ENCODE measurements at places on chromosomes 13 and 19.

GRCh38 chr13:26133851-26134250 is 82.0 kb upstream of the SHISA2 start:
- DNase-seq, result no peak

GRCh38 chr19:16419669-16420335 is 52.0 kb downstream of the EPS15L1 start:
- DNase-seq, result no peak

GRCh38 chr19:38952395-38953165 is 21.8 kb downstream of the MRPS12 start:
- DNase-seq, result no peak

DNA sequence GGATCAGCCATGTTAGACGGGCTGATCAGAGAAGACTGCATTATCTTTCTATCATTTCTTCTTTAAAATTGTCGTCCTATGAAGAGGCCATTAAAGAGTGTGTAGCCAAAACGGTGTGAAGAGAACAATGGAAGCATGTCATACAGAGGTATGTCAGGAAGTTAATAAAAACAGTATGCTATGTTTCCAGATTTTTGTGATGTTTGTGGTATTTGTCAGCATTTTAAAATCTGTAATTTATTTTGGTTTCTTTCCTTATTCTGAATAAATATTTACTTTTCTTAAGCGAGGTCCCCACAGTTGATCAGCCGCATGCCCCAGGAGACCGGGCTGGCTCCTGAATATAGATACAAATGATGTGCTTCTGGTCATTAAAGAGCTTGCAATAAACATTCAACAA is 142.9 kb upstream of the SERP2 start:
- no peak for DNase-seq

DNA sequence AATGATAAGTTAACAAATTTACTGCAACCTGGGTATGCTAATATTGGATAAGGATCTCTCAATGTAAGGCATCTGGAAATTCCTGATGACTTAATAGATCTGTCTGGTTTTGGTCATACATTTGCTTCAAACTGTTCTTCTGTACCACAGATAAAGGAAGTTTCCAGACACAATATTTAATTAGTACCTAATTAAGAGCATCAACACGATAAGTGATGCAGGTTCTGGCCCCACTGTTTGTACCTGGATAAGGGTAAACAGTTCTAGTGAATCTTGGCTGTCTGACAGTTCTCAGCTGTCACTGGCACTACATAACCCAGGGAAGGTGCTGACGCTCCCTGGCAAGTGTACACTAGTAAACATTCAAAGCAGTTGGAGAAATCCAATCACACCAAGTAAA is 165.6 kb downstream of the MZT1 start:
- no peak for DNase-seq

- DNase-seq, result no peak
These were observed 132.7 kb downstream of the ZDHHC20 start for GRCh38 chr13:21326155-21327031.

- DNase-seq, result no peak
These were observed 673.0 kb upstream of the GPC6 start for GRCh38 chr13:92553470-92554114.

GRCh38 chr13:99124794-99125316 is 75.8 kb upstream of the UBAC2 start:
- DNase-seq, result peak; percentile 70

DNA sequence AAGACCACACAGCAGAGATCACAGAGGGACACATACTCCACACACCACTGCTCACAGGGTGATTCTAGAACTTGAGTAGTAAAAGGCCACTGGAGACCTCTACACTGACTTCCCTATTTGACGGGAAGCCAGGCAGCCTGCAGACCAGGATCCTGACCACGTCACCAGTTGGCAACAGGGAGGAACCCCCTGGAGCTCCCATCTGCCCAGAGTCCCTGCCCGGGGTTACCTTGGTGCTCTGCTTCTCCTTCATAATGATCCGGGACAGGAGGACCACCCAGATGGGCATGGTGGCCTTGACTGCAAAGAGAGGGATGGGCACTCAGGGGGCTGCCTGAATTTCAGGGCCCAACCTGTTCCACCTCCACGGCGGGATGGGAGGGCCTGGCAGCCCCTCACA is 932 bp downstream of the SLC35E1 start:
- DNase-seq, result no peak

DNA sequence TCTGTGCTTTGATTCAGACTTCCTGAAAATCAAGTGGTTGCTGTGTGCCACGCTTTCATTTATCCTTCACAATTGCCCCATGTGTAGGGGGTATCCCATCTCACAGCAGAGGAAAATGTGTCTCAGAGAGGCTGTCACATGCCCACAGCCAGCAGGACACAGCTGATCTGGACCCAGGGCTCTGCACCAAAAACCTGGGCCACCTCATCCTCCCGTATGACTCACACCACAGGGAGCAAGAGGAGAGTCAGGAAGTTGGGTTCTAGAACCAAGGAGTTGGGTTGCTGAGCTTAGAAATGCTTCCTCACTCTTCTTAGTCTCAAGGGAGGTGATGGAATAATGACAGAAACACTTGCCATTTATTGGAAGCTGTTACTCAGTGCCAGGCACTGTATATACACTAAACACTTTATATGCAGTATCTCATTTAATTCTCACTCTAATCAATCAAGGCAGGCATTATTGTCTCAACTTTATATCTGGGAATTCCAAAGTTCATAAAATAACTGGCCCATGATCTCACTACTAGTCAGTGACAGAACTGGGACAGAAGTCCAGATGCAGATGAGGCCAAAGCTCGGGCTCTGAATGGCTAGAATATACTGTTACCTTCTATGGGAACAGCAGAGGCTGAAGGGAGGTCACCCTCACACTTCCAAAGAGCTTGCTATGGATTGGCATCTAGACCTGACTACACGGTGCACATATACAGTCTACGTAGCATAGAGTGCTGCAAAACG is 47.7 kb upstream of the ATP12A start:
- DNase-seq, result no peak

- DNase-seq, result no peak
These were observed 1637.0 kb downstream of the EFNB2 start for GRCh38 chr13:104898484-104898883.
